NCI-H1105 (cell line): ENCODE measurements at places on chromosomes 16 and 17.

GRCh38 chr17:12085076-12085949 is 64.6 kb downstream of the MAP2K4 start:
- DNase-seq, result no peak

DNA sequence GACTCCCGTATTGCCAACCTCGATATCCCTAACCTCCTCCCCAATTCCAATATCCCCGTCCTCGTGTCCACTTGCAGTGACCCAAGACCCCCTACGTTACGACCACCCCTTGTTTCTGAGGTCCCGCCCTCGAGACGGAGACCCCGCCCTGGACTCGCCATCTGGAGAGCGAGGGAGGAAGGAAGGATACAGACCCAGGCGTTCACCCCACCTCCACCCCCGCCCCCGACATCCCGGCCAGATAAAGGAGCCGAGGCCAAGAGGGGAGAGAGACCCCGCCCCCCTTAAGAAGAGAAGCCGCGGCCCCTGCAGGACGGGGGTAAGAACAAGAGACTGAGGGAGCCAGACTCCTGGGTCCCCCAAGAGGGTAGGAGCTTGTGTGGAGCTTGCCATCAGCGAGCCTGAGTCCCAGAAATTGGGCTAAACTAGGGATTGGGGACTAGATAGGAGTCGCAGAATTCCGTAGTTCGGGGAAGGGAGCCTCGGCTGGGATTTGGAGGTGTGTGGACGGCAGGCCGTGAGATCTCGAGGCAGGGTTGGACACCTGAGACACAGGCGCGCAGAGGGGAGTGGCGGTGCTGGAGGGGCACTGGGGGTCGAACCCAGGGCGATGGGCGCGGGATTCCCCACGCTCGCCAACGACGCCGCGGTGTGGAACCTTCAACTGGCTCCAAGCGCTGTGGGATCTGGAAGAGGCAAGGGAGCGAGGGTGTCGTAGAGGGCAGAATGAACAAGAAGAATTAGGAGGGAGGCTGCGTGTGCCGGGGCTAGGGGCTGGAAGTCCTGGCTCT is at the start of gene BCL6B:
BCL6B (plus strand) TSS at position 270 of the 791 bp plus-strand sequence. CDS start 622 bp downstream, outside the sequence.
- DNase-seq, result no peak

DNA sequence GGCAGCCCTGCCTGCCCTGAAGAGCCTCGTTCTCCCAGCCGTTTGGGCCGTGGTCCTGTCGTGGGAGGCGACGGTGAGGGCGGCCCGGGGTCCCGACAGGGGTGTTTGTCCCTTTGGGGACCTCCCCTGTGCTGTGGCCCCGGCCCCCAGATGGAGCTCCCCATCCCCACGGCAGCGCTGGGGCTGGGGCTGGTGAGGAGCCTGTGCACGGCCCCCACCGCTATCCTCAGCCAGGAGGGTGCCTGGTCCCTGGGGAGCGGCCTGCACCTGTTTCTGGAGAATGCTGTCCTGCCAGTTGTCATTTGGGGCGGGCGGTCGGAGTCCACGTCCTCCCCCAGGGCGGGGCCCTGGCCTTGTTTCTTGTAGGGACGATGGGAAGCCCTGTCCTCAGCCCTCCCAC is 6.6 kb downstream of the CAPN15 start:
- DNase-seq, result no peak

DNA sequence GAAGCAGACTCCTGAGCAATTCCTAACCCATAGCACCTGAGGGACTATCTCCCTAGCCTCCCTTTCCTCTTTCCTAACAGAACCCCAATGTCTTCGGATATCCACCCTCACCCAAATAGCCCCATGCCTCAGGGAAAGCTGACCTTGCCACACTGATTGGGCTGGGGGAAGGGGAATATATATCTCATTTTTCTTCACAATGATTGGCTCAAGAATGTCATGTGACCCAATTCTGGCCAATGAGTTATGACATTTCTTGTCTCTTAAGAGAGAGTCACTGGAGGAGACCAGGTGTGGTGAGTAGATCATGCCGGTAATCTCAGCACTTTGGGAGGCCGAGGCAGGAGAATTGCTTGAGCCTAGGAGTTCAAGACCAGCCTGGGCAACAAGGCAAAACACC is 71.9 kb upstream of the NLK start:
- DNase-seq, result no peak

DNA sequence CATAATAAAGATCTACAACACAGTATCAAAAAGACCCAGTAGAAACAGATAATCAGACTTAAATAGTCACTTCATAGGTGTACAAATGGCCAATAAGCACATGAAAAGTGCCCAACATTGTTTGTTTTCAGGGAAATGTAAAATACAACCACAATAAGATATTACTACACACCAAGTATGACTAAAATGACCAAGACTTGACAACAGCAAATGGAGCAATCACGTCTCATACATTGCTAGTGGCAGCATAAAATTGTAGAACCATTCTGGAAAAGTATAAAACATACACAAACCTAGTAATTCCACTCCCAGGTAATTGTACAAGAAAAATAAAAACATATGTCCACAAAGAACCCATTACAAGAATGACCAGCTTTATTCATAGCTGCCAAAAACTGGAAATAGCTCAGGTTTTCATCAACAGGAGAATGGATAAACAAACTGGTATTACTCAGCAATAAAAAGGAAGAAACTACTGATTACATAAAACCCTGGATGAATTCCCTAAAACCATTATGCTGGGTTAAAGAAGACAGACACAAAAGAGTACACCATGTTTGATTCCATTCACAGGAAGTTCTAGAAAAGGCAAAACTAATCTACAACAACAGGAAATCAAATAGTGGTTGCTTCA is 85.6 kb downstream of the TTC19 start:
- DNase-seq, result no peak

- no peak for DNase-seq
Measured at GRCh38 chr16:79554912-79555311, 45.6 kb downstream of the MAF start.

GRCh38 chr16:74607310-74607961 is 522 bp upstream of the GLG1 start:
- DNase-seq, result peak; percentile 71

DNA sequence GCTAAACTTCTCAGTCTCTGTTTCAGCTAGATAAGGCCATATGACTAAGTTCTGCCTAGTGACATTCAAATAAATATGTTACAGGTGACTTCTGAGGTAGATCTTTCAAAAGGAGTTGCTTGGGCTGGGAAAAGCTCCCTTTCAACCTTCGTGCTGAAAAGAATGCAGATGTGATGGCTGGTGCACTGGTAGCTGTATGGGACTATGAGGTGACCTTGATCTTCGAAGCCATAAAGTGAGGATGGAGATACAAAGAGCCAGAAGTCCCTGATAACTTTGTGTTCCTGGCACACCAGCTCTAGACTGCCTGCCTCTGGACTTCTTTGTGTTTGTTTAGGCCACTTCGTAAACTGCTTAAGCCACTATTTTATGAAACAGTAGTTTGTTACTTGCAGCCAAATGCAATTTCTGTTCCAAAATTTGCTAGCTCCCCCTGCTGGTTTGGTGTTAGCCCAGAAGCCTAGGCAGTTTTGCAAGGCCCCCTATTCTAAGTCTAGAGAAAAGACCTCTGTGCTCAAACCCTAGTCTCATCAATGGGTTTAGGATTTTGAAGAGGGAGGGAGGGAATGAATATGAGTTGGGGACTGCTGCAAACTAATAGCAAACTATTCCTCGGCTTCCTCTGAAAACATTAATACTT is 23.3 kb upstream of the ERCC4 start:
- DNase-seq, result no peak

DNA sequence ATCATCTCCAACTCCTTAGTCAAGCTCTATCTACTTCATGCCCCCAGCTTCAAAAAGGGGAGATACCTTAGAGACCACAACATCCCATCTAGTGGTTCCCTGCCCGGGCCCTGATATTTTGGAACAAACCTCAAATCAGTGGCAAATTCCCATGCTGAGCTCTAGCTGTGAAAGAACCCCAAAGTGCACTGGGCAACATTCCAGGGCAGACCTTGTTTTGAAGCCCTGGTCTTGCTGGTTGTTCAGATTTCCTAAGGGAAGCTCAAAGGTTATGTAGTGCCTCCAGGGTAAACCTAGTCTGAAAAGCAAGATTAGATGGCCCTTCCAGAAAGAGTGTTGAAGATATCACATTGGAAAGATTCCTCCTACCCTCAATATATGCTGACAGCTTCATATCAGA is 16.3 kb downstream of the FAM117A start:
- no peak for DNase-seq

DNA sequence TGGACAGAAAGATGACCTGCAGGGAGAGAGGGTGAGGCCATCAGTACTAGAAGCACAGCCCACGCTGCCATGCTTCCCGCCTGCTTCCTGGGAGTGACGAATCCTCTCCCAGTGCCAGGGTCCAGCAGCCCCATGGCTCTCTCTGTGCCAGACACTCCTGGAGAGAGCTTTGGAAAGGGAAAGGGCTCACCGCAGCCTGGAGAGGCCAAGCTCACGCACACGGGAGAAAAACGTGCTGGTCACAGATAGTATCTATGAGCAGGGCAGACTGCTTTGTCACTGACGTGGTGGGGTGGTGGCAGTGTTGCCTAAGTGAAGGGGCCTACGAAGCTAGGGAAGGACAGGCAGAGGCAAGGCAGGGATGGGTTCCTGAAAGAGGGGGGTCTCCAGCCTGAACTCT is 5.4 kb downstream of the WBP2 start:
- DNase-seq, result no peak

- DNase-seq, result no peak
Measured at GRCh38 chr16:49632795-49633184, 223.1 kb downstream of the ZNF423 start.

DNA sequence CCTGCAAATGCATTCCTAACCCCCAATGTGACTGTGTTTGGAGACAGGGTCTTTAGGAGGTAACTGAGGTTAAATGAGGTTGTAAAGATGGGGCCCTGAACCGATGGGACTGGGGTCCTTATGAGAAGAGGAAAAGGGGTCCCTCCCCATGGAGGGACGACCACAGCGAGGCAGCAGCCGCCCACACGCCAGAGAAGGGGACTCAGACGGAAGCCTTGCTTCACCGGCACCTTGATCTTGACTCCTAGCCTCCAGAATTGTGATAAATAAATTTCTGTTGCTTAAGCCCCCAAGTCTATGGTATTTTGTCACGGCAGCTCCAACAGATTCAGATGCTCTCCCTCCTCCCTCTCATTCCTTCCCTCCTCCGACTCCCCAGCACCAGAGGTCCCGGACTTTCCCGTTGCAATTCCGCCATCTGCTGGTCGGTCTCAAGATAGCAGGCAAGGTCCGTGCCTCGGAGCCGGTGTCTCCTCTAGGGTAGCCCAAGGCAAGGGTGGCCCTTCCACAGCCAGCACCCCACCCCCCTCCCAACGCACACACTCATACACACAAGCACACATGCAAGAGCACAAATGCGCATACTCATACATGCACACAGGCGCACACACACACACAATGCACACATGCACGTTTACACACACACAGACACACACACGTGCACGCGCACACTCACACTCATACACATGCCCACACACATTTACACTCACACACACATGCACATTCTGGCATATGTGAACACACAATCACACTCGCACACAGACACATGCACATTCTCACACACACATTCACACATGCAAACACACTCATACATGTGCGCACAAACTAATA is 23.1 kb upstream of the C16orf78 start:
- DNase-seq, result peak; percentile 42

GRCh38 chr16:56732832-56733231 is 2.9 kb downstream of the NUP93 start:
- no peak for DNase-seq

- DNase-seq, result no peak
Measured at GRCh38 chr17:58228679-58229078, 9.6 kb upstream of the MKS1 start.
